A549 treated with Mapracorat at 1 μM for 4 hours (cell line): ENCODE measurements at places on chromosomes 5 and 9. TPM values are rescaled to one million over a fixed set of nuclear protein-coding genes. Genes with fewer than 3 reads are reported as not detected.

CD72 gene
- 0.14 to 0.36 TPM (median 0.23 TPM) in 3 of 5 replicates, not detected in the others for total RNA-seq

SLC22A4 gene
- 5.3 to 5.7 TPM (median 5.5 TPM) in 5 replicates for total RNA-seq

PRLR gene
- 0.02 to 0.28 TPM (median 0.09 TPM) in 4 of 5 replicates, not detected in the other for total RNA-seq

CDKN2B gene
- not detected in 5 replicates for total RNA-seq

PCDHGA7 gene
- 0.69 to 1.1 TPM (median 0.90 TPM) in 5 replicates for total RNA-seq
